ENCODE measurements at places on chromosomes 7 and 10.
A peak's percentile ranks its signal among the peaks of the same experiment; 100 is the strongest.

DNA sequence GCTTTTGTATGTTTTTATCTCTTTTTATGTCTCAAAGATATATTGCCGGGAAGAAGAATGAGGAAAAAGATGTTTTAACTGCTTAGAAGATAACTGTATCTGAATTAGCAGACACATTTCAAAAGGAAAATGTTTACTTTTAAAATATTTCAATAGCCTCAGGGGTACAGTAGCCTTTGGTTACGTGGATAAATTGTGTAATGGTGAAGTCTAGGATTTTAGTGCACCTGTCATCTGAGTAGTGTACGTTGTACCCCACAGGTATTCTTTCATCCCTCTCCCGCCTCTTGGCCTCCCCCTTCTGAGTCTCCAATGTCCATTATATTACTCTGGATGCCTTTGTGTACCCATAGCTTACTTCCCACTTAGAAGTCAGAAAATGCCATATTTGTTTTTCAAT is 222.1 kb downstream of the FANK1 start:
- DNase-seq = no peak

DNA sequence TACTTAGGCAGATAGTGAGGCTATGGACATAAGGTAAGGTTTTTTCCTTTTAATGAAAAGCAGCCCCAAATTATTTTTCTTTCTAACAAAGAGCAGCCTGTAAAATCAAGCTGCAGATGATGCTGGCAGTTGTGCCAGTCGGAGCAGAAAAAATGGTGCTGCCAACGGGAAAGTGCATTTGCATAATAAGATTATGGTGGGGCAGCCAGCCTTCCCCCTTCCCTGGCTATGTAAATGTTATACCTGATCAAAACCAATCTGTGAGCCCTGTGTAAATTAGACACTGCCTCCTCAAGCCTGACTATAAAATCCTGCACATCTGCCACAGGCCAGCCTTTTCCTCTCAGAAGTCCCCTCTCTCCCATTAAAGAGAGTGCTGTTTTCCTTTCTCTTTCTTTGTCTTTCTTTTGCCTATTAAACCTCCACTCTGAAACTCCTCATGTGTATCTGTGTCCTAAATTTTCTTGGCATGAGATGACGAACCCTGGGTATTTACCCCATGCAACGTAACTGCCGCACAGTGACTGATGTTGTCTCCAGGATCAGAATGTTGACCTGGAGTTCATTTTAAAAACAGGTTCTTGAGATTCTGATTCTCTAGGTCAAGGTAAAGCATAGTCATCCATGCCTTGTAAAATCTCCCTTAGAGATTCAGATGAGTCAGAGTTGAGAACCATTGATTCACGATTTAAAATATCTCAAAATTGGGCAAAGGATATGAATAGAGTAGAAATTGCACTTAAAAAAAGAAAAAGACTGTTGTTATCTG is 167.3 kb upstream of the C1GALT1 start:
- no peak for DNase-seq

- no peak for DNase-seq
Measured at GRCh38 chr7:46603296-46603752, 682.3 kb upstream of the IGFBP3 start.

GRCh38 chr7:115724400-115725056 is 306.0 kb downstream of the TFEC start:
- DNase-seq = no peak

DNA sequence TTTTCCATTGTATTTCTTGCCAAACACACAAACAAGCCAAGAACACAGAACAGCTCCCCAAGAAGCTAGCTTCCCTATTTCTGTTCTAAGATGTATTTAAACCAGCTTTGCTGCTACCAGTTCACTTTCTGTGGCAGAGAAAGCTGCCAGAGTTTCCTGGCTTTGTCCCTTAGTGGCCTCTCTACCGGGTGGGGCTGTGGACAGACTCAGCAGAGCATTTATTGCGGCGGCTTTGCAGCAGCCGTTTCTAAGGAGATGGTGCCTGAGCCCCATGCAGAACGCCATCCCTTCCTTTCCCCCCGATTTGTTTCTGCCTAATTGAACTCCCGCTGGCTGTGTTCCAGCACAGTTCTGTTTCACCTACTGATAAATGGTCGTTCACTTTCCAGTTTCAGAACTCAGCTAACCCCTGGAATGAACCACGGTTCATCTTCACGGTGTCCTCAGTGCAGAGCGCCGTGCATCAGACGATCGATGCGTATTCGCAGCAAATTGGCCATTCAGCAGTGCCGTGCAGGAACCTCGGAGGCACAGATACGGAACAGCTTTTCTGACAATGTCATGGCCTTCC is 33.8 kb upstream of the SFMBT2 start:
- no peak for DNase-seq

- no peak for DNase-seq
Measured at GRCh38 chr10:117262291-117262902, 21.5 kb downstream of the SLC18A2 start.

GRCh38 chr10:130466271-130466997 is 330.2 kb downstream of the GLRX3 start:
- DNase-seq = no peak

- no peak for DNase-seq
Measured at GRCh38 chr7:107742678-107743566, 1.0 kb upstream of the CBLL1 start.

- DNase-seq = no peak
Measured at GRCh38 chr7:100515072-100515532, 23.9 kb upstream of the AGFG2 start.

GRCh38 chr7:108802650-108803049 is 233.0 kb downstream of the DNAJB9 start:
- no peak for DNase-seq

- no peak for DNase-seq
Measured at GRCh38 chr7:154553711-154554265, 449.1 kb downstream of the PAXIP1 start.

GRCh38 chr10:68900427-68901104 is 549 bp upstream of the DDX50 start:
- DNase-seq = no peak

DNA sequence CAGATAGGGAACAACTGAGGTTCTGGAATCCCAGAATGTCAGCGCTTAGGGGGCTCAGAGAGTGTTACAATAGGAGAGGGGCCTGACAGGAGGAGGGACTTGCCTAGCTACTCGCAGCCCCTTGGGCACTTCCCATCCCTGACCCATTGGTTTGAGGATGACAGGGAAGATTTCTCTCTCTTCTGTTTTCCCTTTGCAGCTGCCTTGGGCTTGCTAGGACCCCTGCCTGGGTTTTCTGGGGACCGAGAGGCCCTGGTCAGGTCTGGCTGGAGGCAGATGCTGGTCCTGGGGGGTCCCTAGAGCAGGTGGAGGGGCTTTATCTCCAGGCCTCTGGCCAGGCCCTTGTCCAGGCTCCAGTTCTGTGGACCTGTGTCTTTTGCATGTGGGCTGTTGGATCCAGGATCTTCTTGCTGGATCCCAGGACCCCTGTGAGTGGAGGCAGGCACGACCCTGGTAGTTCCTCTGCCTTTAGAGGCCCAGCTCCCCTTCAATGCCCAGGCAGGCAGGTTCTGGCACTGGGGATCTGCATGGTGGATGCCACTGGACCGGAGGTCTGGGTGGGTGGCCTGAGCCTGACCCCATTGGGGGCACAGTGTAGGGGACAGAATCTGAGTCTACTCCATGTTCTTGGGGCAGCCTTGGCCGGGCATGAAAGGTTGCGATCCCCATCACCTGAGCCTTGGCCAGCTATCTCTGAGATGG is 26.9 kb downstream of the RAMP3 start:
- no peak for DNase-seq

- no peak for DNase-seq
Measured at GRCh38 chr10:104190695-104191094, 41.5 kb downstream of the CFAP43 start.

GRCh38 chr7:4025694-4026615 is 656.1 kb upstream of the FOXK1 start:
- no peak for DNase-seq

GRCh38 chr7:92360387-92360786 is 86.9 kb upstream of the GATAD1 start:
- DNase-seq = no peak

DNA sequence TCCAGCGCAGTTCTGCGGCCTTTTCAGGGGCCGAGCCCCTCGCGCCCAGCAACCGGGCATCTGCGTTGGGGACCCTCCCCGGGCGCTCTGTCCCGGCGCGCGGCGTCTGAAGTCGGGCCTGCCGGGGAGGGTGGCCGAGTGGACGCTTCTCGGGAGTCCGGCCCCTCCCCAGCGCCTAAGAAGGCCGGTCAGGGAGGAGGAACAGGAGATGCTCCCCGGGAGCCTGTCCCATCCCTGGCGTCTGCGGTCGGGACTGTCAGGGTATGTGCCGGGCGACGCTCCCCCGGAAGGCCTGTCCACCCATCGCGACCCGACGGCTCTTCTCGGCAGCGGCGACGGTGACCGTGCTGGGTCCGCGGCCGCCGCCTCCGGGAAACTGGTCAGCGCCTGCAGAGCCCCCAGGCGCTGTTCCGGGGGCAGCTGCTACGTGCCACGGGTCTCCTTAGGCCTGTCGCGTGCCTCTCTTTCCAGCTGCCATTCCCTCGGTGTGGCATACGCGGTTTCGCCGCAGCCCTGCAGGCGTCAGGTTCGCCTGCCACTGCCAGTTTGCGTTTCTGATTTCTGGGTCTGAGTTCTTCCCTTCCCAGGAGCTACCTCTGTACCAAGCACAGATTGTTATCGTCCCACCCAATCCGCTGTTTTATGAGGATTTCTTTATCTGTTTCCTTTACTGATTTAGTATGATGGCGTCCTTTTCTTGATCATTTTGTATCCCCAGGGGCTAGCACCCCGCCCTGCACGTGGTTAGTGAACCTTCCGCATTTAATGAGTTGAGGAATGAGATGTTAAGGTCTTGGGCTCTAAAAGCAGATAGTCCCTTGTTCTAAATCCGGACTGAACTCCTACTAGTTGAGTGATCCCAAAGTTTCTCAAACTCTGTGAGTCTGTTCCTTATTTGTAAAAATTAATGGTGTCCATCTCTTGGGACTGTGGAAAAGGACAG is 782 bp downstream of the IFIT5 start:
- peak; percentile 22 for DNase-seq

DNA sequence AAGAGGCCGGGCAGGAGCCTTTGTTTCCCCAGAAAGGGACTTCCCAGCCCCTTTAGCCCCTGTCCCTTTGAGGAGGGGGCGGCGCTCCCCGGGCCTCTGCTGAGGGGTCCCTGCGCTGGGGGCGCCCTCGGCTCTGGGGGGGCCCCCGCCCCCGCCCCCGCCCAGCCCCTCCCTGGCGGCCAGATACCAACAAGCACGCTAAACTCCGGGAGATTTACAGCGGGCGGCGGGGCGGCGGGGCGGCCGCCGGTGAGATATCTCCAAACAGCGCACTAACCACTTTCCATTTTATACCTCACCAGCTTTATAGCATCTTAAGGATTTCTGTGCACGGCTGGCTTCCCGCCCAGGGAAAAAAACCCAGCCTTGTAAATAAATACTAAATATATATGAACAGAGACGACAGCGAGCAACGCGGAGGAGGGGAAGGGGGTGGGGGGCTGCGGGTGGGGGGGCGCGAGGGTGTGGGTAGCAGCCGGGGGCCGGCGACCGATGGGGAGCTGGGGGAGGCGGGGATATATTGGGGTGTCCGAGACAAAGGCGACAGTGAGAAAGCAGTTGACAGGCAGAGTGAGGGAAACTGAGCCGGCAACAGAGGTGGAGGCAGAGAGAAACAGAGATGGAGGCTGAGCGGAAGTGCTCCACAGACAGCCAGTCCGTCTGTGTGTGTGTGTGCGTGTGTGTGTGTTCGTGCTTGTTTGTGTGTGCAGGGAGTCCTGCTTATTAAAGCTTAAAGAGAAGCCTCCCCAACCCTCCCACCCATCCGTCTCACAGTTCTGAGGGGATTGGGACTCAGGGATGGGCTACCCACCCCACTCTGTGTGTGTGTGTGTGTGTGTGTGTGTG is 85.8 kb downstream of the HIF1AN start:
- DNase-seq = no peak

DNA sequence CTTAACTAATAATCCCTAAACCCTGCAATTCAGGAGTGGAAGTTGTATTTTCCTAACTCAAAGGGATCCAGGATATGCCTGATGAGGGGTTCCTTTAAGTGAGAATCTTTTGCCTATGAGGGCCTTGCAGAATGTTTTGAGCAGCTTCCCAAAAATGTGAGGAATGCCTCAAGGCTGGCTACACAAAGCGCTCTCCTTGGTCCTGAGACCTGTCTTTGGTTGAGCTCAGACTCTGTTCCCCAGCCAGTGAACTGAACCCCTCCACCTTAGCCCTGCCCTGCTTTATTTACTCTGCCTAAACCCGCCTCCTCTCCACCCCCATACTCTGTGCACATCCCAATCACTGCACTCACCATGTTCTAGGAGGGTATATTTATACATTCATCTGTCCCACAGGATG is 108.6 kb downstream of the NRCAM start:
- DNase-seq = no peak

Measured in activated T-cell treated with anti-CD3 and anti-CD28 coated beads for 4 hours (primary cell).